ENCODE measurements at places on chromosomes 2 and 18.

GRCh38 chr2:170928036-170928823 is 823 bp upstream of the GORASP2 start:
- no peak for DNase-seq

DNA sequence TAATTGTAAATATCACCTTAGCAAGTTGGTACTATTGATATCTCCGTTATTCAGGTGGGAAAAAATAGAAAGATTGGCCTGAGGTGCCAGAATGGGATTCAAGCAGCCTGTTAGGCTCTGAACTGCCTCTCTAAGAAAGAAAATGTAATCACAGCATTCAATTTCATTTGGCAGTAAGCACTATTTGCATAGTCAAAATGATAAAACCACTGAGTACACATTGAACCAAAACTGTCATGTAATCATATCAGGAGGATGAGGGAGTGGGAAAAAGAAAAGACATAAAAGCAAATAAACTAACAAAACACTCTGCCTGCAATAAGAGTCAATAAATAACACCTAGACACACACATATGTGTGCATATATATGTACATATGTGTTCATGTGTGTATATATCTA is 103.9 kb upstream of the TACR1 start:
- DNase-seq, result no peak

DNA sequence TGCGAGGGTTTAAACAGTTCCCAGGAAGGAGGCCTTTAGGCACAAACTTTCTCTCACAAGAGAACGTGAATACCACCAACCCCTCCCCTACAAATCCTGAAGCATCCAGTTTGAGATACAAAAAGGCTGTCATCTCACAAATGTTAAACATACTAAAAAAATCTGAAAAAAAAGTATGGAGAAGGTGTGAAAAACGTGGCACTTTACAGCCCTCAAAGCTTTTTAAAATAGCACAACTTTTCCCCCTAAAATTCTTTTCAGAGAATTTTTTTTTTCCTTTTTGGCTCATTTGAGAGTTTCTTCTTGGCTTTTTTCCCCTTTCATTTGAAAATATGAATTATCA is 10.1 kb downstream of the ZEB2 start:
- no peak for DNase-seq

DNA sequence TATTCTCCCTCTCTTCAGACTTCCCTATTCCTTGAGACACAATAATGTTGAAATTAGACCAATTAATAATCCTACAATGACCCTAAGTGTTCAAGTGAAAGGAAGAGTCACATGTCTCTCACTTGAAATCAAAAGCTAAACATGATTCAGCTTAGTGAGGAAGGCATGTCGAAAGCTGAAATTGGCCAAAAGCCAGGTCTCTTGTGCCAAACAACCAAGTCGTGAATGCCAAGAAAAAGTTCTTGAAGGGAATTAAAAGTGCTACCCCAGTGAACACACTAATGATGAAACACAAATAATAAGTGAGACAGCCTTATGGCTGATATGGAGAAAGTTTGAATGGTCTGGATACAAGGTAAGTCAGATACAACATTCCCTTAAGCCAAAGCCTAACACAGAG is 115.4 kb downstream of the PXDN start:
- DNase-seq, result no peak

- no peak for DNase-seq
These were observed 20.3 kb upstream of the KCNK3 start for GRCh38 chr2:26672112-26672817.

- no peak for DNase-seq
These were observed 91.6 kb downstream of the ACKR3 start for GRCh38 chr2:236661061-236661761.

GRCh38 chr2:109238580-109238979 is 109.6 kb downstream of the SH3RF3 start:
- DNase-seq, result no peak

DNA sequence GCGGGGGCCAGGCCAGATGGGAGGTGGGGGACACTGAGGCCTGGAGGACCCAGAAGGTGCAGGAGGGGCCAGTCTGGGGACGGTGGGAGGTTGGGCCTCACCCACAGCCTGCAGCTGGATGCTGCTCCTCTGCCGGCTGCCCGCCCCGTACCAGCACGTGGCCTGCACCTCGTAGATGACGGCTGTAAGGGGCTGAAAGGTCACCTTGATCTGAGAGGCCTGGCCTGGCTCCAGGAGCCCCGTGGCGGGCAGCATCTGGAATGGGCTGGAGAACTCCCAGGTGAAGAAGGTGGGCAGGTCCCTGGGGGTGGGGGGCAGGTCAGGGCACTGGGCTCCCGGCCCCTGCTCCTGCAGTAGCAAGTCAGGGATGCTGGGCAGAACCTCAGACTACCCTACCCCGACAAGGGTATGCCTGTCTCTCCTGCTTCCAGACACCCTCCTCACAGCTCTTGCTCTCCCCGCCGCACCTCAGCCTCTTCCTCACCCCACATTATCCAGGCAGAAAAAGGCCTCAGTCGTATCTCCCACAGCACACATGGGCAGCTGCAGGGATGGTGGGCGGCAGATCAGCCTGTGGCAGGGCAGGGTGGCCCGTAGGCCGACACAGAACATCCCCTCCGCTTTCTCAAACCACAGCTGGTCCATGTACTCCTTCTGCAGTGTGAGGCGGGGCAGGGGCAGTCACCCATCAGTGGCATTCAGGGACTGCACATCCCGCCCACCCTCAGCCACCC is 10.1 kb downstream of the CFAP65 start:
- no peak for DNase-seq

DNA sequence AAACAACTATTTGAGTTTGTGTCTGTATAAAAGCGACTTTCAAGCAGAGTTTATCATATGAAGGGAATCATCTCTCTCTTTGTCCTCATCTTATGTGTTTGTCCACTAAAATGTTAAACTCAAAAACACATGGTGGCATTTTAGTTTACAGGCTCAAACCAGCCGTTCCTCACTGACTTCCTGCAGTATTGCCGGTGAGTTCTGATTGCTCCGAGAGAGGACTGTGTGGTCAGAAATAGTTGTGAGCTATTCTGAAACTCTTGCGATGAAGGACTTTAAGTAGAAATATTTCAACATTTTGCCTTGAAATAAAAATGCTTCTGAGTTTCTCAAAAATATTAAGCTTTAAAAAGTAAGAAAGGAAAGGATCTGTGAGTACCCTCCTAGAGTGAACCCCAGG is 163.2 kb upstream of the CAVIN2 start:
- no peak for DNase-seq

GRCh38 chr18:57004366-57005121 is 142.3 kb upstream of the BOD1L2 start:
- DNase-seq, result no peak

DNA sequence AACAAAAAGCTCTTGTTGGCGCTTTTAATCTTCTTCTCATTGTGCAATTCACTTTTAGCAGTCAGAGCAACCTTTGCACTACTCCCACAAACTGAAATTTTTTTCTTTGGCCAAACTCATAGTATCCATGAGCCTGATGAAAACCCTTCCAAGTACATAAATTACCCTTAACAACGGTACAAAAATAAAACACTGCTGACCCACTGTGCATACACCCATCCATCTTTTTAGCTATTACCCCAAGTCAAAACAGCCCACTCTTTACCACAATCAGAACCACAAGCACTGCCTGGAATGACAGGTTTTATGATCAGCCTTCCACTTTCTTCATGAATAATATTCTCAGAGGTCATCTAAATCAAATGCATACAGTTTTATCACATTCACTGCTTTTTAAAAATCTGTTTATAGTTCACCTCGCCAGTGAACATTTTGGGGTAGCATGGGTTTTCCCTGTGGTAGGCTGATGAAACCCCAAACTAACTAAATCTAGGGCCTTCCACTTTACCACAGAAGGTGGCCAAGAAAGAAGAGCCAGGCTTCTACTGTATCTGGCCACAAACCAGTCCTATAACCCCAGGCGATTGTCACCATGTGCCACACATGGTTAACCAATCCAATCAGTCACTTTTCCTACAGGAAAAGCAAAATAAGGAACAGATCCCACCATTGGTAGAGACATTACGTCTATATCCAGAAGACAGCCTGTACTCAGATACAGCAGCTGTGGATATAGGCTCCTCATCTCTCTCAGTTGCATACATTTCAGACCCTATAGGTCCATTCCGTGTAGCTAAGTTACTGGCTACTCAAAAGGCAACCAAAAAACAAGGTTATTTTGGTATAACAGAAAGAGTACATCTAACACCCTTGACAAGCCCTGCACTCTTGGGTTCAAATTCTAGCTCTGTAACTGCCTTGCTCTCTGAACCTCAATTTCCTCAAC is 171.3 kb downstream of the THADA start:
- DNase-seq, result no peak

DNA sequence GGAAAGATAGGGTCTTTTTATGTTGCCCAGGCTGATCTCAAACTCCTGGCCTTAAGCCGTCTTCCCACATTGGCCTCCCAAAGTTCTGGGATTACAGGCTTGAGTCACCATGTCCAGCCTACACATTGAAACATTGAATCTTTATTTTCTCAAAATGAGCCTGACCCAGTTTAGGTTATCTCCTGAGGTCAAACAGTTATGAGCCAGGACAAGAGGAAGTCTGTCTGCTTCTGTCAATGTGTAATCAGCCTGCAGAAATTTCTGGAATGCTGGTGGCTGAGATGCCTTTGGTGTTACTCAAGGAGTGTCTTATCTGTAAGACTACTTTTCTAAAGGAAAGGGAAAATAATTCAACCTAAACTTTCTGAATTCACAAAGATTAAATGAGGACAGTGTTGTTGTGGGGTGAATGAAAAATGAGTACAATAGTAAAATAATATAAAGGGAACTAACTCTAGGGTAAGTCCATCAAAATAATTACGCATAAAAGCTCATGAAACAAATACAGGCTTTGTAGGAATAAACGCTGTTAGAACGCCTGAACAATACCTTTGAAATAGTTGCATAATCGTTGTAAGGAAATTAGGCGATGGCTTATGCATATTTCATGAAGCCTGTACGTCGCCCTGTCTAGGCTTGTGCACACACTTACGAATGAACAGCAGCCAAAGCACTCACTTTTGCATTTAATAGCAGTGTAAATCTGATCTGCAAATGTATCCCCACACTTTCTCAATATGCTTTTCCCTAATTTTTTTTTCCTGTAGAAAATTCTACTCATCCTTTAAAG is 260.8 kb downstream of the RDH14 start:
- DNase-seq, result no peak

- DNase-seq, result no peak
These were observed 88.3 kb downstream of the TXNL1 start for GRCh38 chr18:56550121-56550520.

GRCh38 chr2:32882816-32883810 is 63.6 kb upstream of the LTBP1 start:
- no peak for DNase-seq

GRCh38 chr2:54894467-54894866 is 155.8 kb downstream of the RTN4 start:
- DNase-seq, result no peak

DNA sequence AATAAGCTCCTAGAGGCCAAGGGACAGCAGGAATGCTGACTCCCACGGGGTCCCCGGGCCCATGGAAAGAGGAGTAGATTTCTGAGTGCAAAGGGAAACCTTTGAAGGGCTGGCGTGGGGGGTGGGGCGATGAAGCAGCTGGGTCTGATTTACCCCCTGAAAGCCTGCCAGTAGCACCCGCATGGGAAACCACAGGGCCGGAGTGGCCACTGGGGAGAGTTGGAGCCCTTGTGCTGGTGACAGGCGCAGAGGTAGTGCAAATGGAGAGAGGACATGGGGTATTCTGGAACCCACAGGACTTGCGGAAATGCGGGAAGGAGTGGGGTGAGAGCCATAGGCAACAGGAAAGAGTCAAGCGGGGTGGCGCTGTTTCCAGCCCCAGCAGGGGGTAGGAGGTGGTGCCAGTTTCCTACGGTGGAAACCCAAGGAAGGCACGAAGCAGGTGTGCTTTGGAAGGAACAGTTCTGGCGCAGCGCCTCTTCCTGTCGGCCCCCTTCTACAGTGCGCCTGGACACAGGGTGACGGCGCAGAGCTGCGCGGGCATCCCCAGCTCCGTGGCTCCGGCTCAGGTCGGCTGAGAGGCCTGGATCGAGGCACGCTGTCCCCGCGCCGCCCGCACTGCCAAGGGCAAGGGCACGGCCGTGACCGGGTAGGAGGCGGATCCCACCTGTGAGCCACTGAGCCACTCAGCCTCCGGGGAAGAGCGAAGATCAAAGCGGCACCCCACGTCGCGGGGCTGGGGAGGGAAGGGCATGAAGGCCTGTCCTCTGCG is 149.0 kb upstream of the GLI2 start:
- DNase-seq, result no peak

DNA sequence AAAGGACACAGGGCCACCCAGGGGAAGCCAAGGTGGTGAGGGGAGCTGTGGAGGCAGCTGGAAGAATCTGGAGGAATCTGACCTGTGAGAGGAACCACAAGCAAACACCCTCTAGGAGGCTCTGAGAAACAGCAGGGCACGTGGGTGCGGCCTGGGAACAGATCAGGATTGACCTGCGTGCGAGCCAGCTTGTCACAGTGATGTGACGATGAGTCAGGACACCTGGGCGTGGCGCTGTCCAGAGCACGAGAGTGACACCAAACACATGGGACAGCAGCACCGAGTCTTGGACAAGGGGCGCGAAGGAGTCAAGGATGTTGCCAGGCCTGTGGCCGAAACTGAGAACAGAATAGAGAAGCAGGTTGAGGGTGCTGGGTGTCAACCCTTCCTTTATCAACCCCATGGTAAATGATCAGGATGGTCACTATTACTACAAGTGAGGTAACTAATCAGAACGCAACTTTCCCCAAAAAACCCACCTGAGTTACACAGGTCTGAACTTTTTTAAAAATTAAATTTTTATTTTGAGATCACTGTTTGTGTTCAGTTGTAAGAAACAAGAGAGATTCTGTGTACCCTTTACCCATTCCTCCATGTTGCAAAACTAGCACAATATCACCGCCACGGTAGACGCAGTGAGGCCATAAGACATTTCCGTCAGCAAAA is 637 bp upstream of the SFT2D3 start:
- no peak for DNase-seq

DNA sequence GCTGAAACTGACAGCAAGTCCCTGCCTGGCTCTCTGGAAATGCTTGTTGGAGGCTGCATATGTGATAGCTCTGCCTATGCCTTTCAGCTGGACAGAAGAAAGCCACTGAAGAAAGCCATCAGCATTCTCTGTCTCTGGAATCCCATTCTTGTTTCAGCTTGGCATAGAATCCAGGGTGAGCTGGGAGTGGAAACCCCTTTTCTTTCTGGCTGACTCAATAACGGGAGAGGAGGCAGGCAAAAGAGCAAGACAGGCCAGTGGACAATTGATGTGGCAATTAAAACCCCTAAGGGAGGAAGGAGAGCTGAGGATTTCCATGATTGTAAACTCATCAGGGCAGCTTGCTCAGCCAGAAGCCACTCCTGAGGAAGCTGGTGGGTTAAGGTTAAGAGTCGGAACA is 208.1 kb downstream of the CLIP4 start:
- no peak for DNase-seq

GRCh38 chr18:48007955-48008701 is 77.7 kb upstream of the SMAD2 start:
- DNase-seq, result no peak

GRCh38 chr2:23420840-23421476 is 36.0 kb downstream of the KLHL29 start:
- no peak for DNase-seq

GRCh38 chr2:163717993-163718680 is 17.7 kb downstream of the FIGN start:
- DNase-seq, result no peak
